Activated CD4-positive, alpha-beta T cell treated with anti-CD3 and anti-CD28 coated beads, Interleukin-2, amount 10 ng/mL, durations not matched to agents 7 days and 5 days (primary cell): ENCODE measurements at places on chromosomes 1 and 21.

DNA sequence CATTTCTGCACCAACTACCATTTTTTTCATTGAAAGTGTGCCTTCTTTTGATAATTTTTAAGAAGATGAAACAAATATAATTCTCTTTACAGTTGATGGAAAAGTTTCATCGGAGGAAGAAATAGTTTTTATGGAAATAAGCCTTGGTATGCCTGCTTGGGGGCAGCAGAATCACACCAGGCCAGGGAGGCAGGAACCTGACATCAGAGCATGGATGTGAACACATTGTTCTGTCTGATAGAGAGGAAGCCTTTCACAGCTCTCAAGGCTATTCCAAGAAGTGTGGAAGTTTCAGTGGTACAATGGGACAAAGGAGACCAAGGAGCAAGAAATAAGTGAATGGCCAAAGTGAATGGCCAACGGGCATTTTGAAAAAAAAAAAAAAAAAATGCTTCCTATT, 162.2 kb upstream of the KCNK2 start:
- DNase-seq: no peak

- DNase-seq: no peak
Measured at GRCh38 chr1:227312361-227313025, 5.8 kb downstream of the CDC42BPA start.

- no peak for DNase-seq
Measured at GRCh38 chr1:178536329-178536728, 23.4 kb downstream of the TEX35 start.

- no peak for DNase-seq
Measured at GRCh38 chr1:235882816-235883215, 16.1 kb upstream of the LYST start.

- DNase-seq: no peak
Measured at GRCh38 chr1:107309962-107310361, 169.1 kb downstream of the NTNG1 start.

DNA sequence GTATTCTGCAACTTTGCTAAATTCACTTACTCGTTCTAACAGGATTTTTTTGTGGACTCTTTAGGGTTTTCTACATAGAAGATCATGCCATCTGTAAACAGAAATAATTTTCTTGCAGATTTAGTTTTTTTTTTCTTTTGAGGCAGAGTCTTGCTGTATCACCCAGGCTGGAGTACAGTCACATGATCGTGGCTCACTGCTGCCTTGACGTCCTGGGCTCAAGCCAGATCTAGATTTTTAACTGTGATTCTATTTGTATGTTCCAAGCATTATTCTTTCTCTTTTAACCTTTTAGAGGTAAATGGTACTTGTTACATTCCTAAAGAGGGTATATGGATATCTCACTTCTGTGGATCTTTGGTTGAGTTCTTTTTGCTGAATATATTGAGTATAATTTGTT, 18.6 kb downstream of the FABP3 start:
- no peak for DNase-seq

DNA sequence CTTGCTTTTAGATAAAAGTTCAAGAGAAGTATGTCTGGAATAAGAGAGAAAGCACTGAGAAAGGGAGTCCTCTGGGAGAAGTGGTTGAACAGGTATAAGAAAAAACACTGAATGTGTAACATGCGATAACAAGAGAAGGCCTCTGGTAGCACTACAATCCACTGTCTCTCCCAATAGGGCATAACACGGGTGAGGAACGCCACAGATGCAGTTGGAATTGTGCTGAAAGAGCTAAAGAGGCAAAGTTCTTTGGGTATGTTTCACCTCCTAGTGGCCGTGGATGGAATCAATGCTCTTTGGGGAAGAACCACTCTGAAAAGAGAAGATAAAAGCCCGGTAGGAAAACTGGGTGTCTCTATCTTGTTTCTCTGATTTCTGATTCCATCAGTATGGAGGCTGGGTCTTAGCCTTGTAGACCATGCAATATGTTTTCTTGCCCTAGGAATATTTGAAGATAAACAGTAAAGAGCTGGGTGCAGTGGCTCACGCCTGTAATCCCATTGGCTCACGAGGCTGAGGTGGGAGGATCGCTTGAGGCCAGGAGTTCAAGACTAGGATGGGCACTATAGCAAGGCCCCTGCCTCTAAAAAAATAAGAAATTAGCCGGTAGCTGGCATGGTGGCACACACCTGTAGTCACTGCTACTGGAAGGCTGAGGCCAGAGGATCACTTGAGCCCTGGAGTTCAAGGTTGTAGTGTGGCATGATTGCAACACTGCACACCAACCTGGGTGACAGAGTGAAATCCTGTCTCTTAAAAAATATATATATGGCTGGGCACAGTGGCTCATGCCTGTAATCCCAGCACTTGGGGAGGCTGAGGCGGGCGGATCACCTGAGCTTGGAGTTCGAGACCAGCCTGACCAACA, 40.4 kb downstream of the DAP3 start:
- DNase-seq: peak; percentile 54
